ENCODE measurements at places on chromosomes 7 and 10.

DNA sequence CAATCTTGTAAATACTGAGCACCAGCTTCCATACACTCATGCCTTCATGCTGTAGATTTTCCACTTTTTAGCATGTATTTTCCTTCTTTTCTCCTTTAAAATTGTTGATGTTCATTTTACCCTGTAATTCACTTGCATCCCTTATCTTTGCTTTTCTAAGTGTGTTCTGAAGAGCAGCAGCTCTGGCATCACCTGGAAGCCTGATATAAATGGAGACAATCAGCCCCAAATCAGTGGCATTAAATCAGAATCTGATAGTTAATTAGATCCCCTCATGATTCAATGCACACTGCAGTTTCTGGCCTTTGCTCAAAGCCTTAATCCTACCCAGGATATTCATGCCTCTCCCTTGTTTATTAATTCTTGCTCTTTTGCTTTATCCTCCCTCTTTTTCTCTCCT lies 942.4 kb downstream of the XPNPEP1 start:
- no peak for DNase-seq

DNA sequence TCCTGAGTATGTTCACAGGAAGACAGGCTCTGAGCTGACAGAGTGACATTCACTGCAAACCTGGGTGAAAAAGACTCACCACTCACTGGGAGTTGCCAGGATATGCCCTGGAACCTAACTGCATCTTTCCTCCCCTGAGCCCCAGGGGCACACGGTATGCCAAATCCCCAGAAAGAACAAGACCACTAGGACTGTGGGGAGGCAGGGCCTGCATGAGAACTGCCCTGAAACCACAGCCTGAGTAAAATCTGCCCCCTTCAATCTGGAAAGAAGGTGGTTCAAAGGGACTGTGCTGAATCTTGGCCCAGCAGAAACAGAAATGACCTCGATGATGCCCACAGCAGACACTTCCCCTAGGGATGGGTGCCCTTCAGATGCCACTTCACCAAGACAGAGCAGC lies 6.5 kb downstream of the FAM53B start:
- DNase-seq = no peak

- DNase-seq = no peak
These were observed 15.5 kb upstream of the DNAJC12 start for GRCh38 chr10:67853512-67853911.

- no peak for DNase-seq
These were observed 15.2 kb downstream of the RAB11FIP2 start for GRCh38 chr10:118031351-118032075.

- DNase-seq = no peak
These were observed 21.8 kb downstream of the NKX6-2 start for GRCh38 chr10:132764108-132764507.

DNA sequence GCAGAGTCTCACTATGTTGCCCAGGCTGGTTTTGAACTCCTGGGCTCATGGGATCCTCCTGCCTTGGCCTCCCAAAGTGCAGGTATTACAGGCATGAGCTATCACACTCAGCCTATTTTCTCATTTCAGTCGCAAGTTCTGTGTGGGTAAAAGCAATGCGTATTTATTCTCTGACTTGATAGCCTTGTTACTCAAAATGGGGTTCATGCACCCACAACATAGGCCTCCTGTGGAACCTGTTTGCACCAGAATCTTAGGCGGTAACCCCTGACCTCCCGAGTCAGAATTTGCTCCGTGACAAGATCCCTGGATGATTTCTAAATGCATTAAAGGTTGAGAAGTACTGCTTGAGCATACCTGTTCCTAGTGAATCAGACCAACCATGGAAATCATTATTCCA lies 7.3 kb downstream of the IL2RA start:
- no peak for DNase-seq

- DNase-seq = no peak
These were observed 282.2 kb upstream of the KLF14 start for GRCh38 chr7:131016230-131016629.

DNA sequence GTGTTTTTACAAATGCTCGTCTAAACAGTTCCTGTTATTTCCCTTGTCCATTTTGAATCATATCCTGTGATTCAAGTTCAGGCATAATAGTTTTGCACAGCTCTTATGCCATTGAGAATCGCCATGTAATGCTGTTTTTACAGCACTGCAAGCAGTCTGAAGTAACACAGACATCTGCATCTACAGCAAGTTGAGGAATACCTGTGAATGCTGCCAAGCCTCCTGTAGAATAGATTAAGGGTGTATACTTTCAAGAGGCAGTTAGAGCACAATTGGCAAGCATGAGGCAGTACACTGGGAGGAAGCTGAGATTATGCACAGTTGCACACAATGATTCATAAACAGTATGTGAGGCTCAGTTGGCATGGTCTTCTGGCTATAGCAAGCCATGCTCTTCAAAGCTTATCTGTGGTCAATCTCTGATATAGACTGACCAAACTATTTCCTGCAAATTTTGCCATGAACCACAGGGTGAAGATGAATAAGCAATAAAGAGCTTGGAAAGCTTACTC lies 121.9 kb upstream of the AKR1E2 start:
- no peak for DNase-seq

DNA sequence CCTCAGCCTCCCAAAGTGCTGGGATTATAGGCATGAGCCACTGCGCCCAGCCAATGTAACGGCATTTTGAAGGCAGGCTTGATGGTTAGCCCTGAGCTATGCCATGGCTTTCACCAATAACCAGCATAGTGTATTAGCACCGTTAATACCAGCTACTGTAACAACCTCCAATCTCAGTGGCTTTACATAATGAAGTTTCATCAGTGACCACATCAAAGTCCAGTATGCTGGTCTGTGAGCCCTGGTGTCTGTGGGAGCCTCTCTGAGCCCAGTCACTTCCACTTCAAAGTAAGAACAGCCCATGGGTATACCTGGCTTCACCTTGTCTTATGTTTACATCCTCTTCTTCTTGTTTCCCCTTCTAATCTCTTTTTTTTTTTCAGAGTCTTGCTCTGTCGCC lies 11.6 kb upstream of the ZDHHC4 start:
- no peak for DNase-seq

DNA sequence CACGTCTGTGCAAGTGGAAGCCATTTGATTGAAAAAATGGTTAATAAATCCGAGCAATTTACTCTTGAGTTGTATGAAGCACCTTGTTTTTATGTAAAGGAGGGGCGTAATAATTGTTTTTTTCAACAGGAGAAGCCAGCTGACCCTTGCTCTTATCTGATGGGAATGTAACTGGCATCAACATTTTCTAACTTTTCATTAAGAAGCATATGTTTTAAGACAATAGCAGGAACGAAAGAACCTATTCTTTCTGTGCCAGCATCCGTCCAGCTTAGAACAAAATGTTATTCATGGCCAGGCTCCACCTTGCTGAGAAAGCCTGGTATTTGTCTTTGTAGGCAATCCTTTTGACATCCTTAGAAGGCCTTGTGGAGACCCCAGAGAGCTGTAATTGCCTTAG lies 22.2 kb upstream of the AFAP1L2 start:
- no peak for DNase-seq

DNA sequence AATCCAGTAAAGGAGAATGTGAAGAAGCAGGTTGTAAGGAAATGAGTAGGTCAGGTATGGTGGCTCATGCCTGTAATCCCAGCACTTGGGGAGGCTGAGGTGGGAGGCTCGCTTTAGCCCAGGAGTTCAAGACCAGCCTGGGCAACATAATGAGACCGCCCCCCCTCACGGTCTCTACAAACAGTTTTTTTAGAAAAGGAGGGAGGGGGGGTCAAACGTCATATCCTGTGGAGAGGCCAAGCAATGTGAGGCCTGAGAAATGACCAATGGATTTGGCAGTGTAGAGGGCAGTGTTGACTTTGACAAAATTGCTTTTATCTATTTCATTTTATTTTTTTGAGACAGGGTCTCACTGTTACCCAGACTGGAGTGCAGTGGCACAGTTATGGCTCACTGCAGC lies 2.3 kb upstream of the DNAJB12 start:
- no peak for DNase-seq

DNA sequence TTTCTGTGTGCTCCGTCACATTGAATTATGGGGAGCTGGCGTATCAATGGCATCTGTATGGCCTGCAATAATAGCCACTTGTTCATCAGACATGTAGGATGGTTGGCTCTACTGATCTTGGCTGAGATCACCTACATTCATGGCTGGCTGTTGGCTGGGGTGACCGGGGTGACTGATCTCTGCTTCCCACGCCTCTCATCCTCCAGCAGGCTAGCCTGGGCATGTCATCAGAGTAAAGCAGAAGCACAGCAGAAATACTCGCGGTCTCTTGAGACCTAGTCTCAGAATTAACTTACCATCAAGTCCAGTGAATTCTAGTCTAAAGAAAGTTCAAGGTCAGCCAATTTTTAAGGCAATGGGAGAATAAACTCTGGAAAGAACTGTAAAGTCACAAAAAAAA lies 257.7 kb upstream of the GLI3 start:
- no peak for DNase-seq

GRCh38 chr7:111312966-111313365 lies 222.0 kb downstream of the LRRN3 start:
- no peak for DNase-seq

- no peak for DNase-seq
These were observed 26.6 kb downstream of the FGF8 start for GRCh38 chr10:101749047-101750016.

DNA sequence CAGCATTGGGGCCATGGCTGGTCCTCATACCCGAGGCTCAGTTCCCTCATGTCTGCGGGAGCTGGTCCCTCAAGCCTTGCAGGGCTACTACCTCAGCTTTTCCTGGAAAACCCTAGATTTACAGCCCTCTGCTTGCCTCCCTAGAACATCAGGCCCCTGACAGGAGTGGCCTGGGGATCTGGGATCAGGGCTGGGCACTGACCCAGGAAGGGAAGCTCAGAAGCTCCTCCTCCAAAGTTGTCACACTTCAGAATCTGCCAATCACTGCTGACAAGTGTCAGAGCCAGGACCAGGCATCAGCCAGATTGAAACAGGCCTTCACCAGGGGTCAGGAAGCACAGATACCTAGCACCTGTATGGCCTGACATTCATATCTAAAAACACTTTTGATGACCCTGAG lies 115.2 kb downstream of the GRID1 start:
- no peak for DNase-seq

DNA sequence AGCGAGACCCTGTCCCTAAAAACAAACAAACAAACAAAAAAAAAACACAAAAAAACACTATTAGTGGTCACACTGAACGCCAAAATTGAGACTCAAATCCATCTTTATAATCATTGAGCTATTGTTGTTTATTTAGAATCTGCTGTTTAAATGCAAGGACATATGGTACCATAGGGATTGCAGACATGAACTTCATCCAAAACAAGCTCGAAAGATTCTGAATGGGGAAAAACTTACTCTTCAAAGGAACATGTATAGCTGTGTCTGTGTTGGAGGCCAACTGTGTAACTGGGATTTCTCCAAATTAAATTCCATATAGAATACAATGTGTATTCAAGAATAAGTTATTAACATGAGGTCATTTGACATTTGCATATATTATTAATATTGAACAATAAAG lies 74.7 kb upstream of the GPR158 start:
- no peak for DNase-seq

DNA sequence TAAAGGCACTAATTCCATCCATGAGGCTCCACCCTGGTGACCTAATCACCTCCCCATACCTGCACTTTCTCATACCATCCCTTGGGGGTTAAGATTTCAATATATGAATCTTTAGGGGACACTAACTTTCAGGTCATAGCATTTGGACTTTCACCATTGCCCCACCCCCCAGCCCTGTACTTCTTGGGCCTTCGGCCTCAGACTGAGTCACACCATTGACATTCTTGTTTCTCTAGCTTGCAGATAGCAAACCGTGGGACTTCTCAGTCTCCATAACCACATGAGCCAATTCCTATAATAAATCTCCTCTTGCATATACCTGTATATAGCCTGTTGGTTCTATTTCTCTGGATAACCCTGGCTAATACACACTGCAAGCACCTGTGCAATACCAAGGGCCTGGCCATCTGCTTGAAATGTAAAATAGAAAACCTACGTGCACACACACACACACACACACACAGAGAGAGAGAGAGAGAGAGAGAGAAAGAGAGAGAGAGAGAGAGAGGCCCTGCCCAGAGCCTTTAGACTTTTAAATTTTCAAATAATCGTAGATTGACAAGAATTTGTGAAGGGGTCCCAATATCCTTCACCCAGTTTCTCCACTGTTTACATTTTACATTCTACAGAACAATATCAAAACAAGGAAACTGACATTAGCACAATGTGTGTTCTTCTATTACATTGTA lies 25.3 kb downstream of the ANXA8 start:
- DNase-seq = no peak

- DNase-seq = no peak
These were observed 111.6 kb downstream of the ACTR3B start for GRCh38 chr7:152871005-152871677.

DNA sequence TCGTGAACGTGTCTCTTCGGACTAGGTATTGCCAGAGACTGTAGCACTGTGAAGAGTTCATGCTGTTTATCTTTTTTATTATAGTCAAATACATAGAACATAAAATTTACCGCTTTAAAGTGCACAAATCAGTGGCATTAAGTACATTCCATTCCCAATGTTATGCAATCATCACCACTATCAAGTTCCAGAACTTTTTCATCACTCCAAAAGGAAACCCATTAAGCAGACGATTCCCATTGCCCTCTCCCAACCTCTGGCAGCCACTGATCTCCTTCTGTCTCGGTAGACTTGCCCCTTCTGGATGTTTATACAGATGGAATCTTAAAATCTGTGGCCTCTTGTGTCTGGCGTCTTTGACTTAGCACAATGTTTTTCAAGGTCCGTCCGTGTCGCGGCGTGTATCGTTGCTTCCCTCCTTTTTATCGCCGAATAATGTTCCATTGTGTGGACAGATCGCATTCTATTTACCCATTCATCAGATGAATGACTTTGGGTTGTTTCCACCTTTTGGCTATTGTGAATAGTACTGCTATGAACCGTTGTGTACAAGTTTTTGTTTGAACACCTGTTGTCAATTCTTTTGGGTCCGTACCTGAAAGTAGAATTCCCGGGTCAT lies 2.7 kb downstream of the PROSER2 start:
- no peak for DNase-seq

GRCh38 chr10:60031664-60032063 lies 125.3 kb upstream of the CCDC6 start:
- DNase-seq = no peak

- DNase-seq = no peak
These were observed 288.9 kb downstream of the KCNMA1 start for GRCh38 chr10:77348751-77349150.

Data from activated naive CD8-positive, alpha-beta T cell treated with anti-CD3 and anti-CD28 coated beads for 36 hours (primary cell).